ENCODE measurements at places on chromosomes 1 and 21.

- ATAC-seq: no peak
Measured at GRCh38 chr1:169427081-169427641, at the start of gene CCDC181. Gene CCDC181, minus strand, starts transcription at chr1:169427474. Its CDS starts 2,547 bp downstream, at chr1:169424927.

- no peak for ATAC-seq
Measured at GRCh38 chr1:74570797-74571492, 58.5 kb upstream of the LRRC53 start.

- no peak for ATAC-seq
Measured at GRCh38 chr1:156448134-156448967, 52.2 kb downstream of the MEF2D start.

DNA sequence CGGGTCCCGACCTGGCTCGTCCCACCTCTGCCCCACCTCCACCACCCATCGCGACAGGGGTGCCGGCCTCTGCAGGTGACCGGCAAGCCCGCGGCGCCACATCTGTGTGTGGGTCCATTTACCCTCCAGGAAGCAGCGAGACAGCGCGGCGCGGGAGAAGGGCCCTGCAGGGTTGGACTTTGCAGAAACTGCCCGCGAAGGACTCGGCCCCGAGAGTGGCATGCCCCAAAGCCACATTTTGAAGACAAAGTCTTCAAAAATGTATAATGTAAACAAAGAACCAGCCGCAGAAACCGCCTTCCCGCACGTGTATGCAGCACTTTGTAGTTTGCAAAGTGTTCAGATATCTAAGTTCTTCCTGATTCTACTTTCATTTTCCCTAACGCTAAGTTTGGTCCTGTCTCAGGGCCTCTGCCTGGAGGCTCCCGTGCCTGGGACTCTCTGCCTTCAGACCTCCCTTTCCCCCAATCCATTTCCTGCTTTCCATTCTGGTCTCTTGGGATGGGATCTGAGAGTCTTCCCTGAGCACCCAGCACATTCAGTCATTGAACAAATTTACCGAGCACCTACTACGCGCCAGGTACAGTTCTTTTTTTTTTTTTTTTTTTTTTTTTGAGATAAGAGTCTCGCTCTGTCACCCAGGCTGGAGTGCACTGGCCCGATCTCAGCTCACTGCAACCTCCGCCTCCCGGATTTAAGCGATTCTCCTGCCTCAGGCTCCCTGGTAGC lies 524 bp upstream of the TMCO4 start:
- ATAC-seq: peak; percentile 46

GRCh38 chr1:81549588-81550127 lies 251.1 kb upstream of the ADGRL2 start:
- ATAC-seq: peak; percentile 64

- ATAC-seq: no peak
Measured at GRCh38 chr1:7956218-7957032, 5.1 kb upstream of the PARK7 start.

DNA sequence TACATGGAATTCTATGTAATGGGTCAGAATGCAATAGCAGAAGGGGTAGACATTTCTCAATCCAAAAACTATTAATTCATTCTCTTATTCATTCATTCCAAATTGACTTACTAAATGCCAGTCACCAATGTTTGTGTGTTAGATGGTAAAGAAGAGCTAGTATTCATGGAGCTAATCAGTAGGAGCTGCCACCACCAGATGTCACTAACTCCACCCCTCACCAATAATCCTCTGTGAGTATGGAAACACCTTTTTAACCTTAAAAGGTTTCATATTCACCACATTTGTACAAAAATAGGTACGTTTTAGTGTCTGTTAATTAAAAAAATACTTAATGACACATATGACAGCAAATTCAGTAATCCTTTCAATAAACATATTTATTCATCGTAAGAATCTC lies 131.8 kb upstream of the PKN2 start:
- ATAC-seq: no peak

DNA sequence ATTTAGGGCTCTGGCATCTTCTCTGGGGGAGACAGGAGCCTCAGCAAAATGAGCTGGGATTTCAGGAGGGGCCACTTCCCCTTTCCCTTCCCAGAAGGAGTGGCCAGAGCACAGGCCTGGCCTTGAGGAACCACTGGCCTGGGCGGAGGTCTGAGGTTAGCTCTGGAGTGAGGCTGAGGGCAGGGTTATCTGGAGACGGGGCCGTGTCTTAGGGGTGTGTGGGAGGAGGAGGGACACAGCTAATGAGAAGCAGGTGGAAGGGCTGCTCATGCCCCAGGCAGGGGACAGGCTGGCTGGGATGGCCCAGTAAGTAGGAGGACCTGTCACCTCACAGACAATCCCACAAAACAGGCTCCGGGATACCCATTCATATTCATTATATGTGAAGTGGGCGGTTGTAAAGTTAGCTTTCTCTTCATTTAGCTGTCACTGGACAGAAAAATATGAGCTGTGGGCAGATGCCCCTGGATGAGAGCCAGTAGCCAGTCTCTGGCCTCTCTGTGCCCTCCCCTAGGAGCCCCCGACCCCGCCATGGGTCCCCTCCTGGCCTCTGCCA lies 12.4 kb downstream of the ALX3 start:
- ATAC-seq: no peak

- ATAC-seq: no peak
Measured at GRCh38 chr1:178645808-178646200, 79.2 kb upstream of the RALGPS2 start.

- ATAC-seq: no peak
Measured at GRCh38 chr1:204222006-204222763, 8.4 kb upstream of the GOLT1A start.

DNA sequence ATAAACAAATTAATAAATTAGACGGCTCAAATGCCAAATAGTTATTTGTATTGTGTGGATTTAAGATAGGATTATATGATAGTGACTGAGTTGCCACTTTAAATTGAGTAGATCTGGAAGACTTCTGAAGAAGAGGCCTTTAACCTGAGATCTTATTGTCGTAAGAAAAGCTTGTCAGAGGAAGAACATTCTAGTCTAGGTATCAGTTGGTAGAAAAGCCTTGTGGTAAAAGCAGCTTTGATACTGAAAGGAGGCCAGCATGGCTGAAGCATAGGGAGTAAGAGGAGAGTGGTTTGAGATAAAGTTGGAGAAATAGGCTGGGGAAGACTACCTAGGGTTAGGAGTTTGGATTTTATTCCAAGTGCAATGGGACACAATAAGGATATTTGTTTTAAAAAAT lies 29.1 kb downstream of the SLC30A7 start:
- ATAC-seq: no peak

DNA sequence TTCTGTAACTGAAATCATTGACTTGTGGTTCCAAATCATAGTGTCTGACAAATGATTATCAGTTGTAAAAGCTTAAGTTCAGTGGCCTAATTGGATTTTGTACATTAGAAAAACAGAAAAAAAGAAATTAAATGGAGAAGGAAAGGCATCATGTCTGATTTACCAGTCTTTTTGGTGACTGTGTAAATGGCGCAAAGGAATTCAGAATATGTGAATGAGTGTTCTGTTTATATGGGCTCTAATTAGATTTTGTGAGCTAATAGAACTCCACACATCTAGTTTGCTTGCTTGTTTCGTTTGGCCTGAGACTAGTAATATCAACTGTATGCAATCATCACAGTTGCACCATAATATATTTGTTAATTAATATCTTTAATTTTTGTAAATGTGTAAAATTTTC lies 151.7 kb downstream of the PLA2G4A start:
- no peak for ATAC-seq

GRCh38 chr1:3606779-3607702 lies 4.3 kb downstream of the MEGF6 start:
- no peak for ATAC-seq

GRCh38 chr1:233079574-233079973 lies 129.2 kb downstream of the NTPCR start:
- no peak for ATAC-seq

DNA sequence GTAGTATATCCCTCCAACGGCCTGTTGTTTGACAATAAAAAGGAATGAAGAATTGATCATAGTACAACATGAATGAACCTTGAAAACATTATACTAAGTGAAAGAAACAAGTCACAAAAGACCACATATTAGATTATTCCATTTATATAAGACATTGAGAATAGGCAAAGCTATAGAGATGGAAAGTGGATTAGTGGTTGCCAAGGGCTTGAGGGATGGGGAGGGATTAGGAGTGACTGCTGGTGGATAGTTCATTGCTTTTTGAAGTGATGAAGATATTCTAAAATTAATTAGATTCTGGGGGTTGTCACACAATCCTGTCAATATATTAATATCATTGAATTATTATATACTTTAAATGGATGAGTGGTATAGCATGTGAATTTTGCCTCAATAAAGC lies 142.5 kb upstream of the DPT start:
- ATAC-seq: no peak

- no peak for ATAC-seq
Measured at GRCh38 chr1:48177257-48177656, 45.3 kb upstream of the SLC5A9 start.

- no peak for ATAC-seq
Measured at GRCh38 chr1:18749569-18749968, 109.9 kb downstream of the TAS1R2 start.

- no peak for ATAC-seq
Measured at GRCh38 chr21:34700605-34701004, 31.8 kb downstream of the CLIC6 start.

GRCh38 chr1:228974273-228974672 lies 239.0 kb downstream of the RHOU start:
- ATAC-seq: no peak

GRCh38 chr1:84452436-84452835 lies 26.6 kb upstream of the RPF1 start:
- ATAC-seq: no peak

- no peak for ATAC-seq
Measured at GRCh38 chr1:180751921-180752320, 120.1 kb downstream of the XPR1 start.

GRCh38 chr1:209620487-209620884 lies 31.7 kb downstream of the LAMB3 start:
- ATAC-seq: peak; percentile 91

DNA sequence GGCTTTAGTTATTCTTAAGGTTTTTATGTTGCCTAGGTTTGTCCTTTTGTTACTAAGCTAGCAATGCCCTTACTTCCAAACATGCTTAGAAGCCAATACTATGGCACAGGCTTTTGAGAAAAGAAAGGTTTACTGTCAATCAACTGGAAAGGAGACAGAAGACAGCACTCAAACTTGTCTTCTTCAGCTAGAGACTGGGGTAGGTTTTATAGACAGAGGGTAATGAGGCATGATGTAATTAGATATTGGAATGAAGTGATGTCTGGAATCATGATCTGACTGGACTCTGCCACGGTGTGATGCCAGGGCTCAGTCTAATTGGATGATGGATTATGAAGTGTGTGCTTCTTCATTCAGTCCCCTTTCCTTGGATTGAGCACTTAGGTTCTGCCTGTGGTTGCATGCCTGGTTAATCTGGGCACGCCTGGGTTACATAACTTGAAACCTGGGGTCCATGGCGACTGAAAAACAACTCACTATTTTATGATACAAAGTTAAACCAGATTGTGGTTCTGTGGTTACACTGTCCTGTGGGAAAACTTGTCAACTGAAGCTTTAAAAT lies 625.8 kb downstream of the BRINP3 start:
- ATAC-seq: no peak

GRCh38 chr1:228283043-228283371 lies 75.2 kb downstream of the OBSCN start:
- ATAC-seq: no peak

- ATAC-seq: no peak
Measured at GRCh38 chr1:160103658-160104408, 5.4 kb upstream of the IGSF8 start.

GRCh38 chr21:36750576-36750959 lies 51.7 kb downstream of the SIM2 start:
- ATAC-seq: no peak

- ATAC-seq: no peak
Measured at GRCh38 chr1:8463144-8463927, 145.4 kb downstream of the SLC45A1 start.

GRCh38 chr1:4529446-4530165 lies 124.8 kb upstream of the AJAP1 start:
- no peak for ATAC-seq

DNA sequence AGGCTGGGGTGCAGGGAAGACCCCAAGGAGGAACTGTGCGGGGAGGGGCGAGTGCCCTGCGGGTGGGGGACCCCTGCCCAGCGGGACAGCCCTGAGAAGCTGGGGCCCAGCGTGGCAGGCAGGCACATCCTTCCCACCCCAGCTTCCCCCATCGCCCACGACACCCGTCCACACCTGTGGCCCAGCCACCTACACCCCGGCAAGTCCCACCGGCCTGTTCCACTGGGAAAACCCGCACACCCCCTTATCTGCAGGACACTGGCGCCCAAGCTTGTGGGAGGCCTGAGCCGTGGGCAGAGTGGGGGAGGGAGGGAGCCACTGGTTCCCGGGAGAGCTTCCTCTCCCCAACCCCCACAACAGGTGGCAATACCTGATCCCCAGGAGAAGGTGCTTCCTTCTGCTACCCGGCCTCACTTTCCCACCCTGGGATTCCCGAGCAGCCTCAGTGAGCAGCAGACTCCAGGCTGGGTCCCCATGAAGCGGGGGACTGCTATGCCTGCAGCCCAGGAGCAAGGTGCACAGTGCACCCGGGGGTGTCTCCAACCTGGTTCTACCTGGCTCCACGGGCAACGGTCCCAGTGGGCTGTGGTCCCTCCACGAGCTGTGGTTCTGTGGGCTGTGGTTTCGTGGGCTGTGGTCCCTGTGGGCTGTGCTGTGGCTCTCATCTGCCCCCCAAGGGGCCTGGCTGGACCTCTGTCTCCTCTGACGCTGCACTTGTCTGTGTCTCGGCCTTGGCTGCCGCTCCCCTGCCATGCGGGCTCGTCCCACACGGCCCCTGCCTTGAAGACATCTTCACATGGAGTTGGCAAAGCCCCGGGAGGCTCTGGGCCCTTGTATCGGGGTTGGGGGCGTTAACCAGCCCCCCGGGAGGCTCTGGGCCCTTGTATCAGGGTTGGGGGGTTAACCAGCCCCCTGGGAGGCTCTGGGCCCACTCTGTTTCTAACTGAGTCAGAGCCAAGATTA lies 37.8 kb upstream of the POFUT2 start:
- ATAC-seq: no peak

GRCh38 chr1:85607921-85608265 lies 27.3 kb downstream of the CCN1 start:
- no peak for ATAC-seq

GRCh38 chr1:158898722-158899121 lies 32.6 kb upstream of the PYHIN1 start:
- ATAC-seq: no peak

DNA sequence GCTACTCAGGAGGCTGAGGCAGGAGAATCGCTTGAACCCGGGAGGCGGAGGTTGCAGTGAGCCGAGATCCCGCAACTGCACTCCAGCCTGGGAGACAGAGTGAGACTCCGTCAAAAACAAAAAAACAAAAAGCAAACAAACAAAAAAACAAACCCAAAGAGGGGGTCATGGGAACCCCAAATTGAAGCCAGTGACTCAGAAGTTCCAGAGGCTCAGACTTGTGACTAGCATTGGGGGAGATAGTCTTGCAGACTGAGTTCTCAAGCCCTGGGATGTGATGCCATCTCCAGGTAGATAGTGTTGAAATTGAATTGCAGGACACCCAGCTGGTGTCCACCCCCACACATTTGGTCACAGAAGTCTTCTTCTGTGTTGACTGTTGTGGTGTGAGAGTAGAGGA lies 24.9 kb upstream of the ENO1 start:
- ATAC-seq: no peak
